Panc1 (cell line): ENCODE measurements at places on chromosomes 3 and 15. TPM values are rescaled to one million over a fixed set of nuclear protein-coding genes. Genes with fewer than 3 reads are reported as not detected.

The GXYLT2 gene
- total RNA-seq, result 6.1 TPM

- no peak for DNase-seq
These were observed 506.8 kb downstream of the PDCD6IP start for GRCh38 chr3:34305266-34305665.

GRCh38 chr15:51931638-51932037, 39.9 kb downstream of the LEO1 start:
- DNase-seq, result no peak

- no peak for DNase-seq
These were observed 37.3 kb downstream of the YEATS2 start for GRCh38 chr3:183734750-183735494.

The NPAP1 gene
- total RNA-seq, result not detected

GRCh38 chr15:39124553-39125171, 456.2 kb upstream of the THBS1 start:
- DNase-seq, result no peak

GRCh38 chr3:122151480-122151879, 32.0 kb upstream of the CASR start:
- DNase-seq, result no peak
